ENCODE measurements at places on chromosomes 4 and X. TPM values are rescaled to one million over a fixed set of nuclear protein-coding genes. Genes with fewer than 3 reads are reported as not detected.
A peak's percentile ranks its signal among the peaks of the same experiment; 100 is the strongest.

The STPG2 gene
- not detected for total RNA-seq

The TCEAL3 gene
- total RNA-seq = 13.5 TPM

The CLNK gene
- not detected for total RNA-seq

- H3K36me3 ChIP-seq = no peaks in the 10 kb centered on the region
- no peak for DNase-seq
- no peak overlapping the region for H3K4me3 ChIP-seq
- H3K27me3 ChIP-seq = no peaks in the 10 kb centered on the region
- peaks cover 3% of the 10 kb centered on the region for H3K4me1 ChIP-seq
- H3K27ac ChIP-seq = no peak overlapping the region
Observed at GRCh38 chr4:87225936-87226335, 5.5 kb upstream of the KLHL8 start.

The TENM3 gene
- 127 TPM for total RNA-seq

GRCh38 chrX:134803551-134804183 is 145.4 kb upstream of the PLAC1 start:
- no peaks in the 10 kb centered on the region for H3K27me3 ChIP-seq
- H3K4me3 ChIP-seq = no peak overlapping the region
- DNase-seq = peak; percentile 4
- peaks cover 4% of the 10 kb centered on the region for H3K4me1 ChIP-seq
